Kidney epithelial cell (primary cell): ENCODE measurements at places on chromosomes 7 and 10. TPM values are rescaled to one million over a fixed set of nuclear protein-coding genes. Genes with fewer than 3 reads are reported as not detected.
A peak's percentile ranks its signal among the peaks of the same experiment; 100 is the strongest.

The RAB11FIP2 gene
- total RNA-seq, result 22.7 and 22.8 TPM in 2 replicates

GRCh38 chr10:91197127-91197526, 23.3 kb upstream of the PCGF5 start:
- no peak for DNase-seq

GRCh38 chr10:49550563-49550962, 11.6 kb upstream of the ERCC6 start:
- no peak for DNase-seq

- DNase-seq, result peak; percentile 26
Observed at GRCh38 chr7:7681191-7681935, 37.0 kb downstream of the RPA3 start.

The ABCA13 gene
- total RNA-seq, result 0.71 and 1.7 TPM in 2 replicates
